Activated CD4-positive, alpha-beta T cell treated with anti-CD3 and anti-CD28 coated beads, Interleukin-2, amount 50 U/mL, for 24 hours (primary cell): ENCODE measurements at places on chromosomes 7 and 10.

DNA sequence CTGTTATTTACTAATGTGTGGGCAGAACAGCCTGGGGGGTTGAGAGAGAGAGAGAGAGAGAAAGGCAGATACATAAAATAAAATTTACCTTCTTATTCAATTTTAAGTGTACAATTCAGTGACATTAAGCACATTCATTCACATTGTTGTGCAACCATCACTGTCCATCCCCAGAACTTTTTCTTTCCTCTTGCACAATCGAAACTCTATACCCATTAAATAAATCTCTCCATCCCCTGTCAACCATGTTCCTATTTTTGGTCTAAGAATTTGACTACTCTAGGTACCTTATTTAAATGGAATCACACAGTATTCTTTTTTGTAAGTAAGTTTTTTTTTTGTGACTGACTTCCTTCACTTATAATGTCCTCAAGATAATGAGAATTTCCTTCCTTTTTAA, 181.6 kb downstream of the SND1 start:
- DNase-seq: no peak

DNA sequence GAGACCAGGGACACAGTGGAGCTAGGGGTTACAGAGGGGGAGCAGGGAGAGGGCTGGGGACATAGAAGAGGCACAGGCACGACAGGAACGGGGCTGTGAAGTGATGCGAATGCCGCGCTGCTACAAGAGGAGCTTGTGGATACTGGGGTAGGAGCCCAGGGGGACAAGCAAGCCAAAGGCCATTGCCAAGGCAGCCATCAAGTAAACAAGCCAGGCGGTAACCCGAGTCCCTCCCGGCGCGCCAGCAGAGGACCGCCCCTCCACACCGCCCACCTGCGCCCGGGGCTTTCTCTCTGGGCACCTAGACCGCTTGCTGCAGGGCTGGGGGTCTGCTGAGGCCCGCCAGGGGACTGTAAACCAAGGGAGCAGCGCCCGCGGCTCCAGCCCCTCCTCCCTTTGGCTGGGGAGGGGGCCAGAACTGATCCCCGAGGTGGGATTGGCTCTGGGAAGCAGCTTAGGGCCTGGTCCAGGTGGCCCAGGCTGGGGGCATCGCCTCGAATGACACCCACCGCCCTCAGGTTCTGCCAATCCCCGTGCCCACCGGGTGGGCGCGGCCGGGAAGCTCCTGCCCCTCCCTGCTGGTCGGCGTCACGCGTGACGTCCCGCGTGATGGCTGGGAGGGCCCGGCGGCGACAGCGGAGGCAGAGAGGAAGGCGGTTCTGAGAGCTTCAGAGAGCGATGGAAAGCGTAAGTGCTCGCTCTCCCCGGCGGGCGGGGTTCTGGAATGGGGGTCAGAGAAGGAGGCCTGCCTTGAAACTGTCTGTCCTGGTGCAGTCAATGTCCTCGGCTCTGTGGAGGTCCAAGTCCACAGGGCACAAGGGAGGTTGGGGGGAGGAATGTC, 982 bp downstream of the SFXN3 start:
- DNase-seq: peak; percentile 52

DNA sequence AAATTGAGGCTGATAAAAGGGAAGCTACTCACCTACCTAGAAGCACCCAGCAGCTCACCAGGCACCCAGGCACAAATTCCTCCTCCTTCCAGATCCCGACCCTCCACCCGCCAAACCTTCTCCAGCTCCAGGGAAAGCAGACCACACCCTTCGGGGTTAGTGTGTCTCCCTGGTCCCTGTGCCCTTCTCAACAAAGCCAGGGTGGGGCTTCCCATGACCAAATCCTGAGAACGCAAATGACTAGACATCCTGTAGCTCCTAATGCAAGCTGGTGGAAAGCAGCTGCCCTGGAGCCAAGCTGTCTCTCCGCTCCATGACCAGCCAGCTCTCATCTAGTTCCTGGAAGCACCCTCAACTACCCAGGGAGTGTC, 4.4 kb downstream of the TBX20 start:
- DNase-seq: no peak

DNA sequence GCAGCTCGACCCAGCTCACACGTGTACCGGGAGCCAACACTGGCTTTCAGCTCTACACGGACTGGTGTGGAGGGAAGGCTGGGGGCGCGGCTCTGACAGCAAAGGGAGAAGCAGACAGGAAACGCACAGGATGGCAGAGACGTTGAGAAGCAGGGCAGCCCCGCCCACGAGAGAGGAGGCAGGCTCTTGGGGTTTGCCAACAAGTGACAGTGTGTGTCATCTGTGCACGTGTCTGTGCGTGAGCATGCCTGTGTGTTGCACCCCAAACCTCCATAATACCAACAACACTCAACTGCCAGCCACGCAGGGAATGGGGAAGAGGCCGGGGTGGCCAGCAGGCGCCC, 64.4 kb upstream of the PDGFA start:
- DNase-seq: peak; percentile 89

- no peak for DNase-seq
Observed at GRCh38 chr7:26360650-26361049, 69.0 kb downstream of the SNX10 start.

DNA sequence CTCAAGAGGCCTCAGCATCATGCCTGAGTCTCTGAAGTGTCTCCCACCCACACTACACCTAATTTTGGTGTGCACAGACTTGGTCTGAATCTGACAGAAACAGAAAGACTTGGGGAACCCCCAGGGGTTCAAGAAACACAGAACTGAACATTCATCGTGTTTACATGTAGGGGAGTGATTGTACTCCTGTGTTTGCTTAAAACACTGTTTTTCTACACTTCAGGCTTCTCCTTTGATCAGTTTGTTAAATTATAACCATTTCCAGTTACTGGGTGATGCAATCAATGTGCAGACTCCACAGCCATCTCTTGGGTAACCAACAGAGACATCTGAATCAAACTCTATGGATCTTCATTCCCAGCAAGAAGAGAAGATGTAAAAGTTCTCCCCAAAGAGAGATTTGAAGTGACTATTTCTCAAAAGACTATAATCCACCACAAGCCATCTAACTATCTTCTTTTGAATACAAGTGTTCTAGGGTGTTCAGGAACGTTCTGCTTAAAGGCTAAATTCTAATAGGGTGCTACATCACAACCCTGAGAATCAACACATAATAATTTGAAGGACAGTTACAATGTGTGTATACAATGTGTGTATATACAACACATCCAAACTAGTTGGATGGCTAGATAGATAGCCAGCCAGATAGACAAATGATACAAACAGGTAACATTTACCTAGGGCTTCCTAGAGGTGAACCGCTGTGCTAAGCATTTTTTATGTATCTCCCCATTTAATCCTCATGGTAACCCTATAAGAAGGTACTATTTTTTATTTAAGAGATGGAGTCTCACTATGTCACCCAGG, 34.2 kb downstream of the DNAJC12 start:
- DNase-seq: no peak

DNA sequence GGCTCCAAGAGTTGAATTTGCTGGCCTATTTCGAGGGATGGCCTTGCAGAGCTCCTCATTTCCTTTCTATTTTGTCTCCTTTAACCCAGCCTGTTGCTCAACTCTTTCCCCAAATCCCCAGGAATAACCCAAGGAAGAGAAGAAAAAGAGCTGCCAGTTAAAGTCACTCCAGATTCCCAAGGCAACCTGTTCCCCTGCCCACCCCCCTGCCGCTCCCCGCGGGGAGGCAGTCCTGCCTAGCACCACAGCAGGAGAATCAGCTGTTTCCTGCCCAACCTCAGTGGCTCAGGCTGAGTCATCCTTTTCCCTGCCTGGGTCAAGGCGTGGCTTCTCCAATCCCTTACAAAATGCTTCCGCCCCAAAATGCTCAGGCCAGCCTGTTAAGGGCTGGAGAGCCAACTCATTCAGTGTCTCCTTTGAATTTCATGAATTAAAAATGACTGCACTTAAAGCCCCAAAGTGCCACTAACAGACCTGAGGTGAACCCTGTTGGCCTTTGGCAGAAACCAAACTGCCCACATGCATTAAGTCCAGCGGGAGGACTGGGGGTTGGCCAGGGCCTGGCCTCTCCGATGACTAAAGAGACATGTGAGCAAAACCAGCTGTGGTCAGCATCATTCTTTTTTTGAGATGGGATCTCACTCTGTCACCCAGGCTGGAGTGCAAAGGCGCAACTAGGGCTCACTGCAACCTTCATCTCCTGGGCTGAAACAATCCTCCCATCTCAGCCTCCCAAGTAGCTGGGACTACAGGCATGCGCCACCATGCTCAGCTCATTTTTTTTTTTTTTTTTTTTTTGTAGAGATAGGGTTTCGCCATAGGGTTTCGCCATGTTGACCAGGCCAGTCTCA, 83.2 kb upstream of the KIF5B start:
- DNase-seq: no peak

GRCh38 chr10:11522821-11523245, 88.6 kb downstream of the USP6NL start:
- no peak for DNase-seq

GRCh38 chr7:83119026-83119382, 43.7 kb downstream of the PCLO start:
- DNase-seq: no peak

GRCh38 chr10:108003061-108003460, 838.6 kb upstream of the SORCS1 start:
- no peak for DNase-seq

GRCh38 chr10:48606530-48607355, 1.9 kb upstream of the ARHGAP22 start:
- no peak for DNase-seq

DNA sequence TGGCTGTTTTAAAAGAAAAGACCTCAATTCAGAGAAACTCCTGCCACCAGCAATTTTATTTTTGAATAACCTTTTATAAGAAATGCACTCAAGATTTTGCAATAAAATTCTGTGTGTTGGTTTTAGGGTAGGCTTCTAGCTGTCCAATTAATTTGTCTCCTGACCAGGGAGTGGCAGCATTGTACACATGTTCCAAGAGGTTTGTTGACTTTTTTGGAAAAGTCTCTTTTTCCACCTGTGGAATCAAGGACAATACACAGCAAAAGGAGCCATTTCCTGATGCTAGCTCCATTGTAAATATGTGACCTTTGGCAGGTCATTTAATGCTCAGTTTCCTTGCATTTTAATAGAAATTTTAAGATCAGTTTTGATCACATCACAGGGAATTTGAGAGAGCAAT, 1.8 kb downstream of the GIMAP5 start:
- no peak for DNase-seq

DNA sequence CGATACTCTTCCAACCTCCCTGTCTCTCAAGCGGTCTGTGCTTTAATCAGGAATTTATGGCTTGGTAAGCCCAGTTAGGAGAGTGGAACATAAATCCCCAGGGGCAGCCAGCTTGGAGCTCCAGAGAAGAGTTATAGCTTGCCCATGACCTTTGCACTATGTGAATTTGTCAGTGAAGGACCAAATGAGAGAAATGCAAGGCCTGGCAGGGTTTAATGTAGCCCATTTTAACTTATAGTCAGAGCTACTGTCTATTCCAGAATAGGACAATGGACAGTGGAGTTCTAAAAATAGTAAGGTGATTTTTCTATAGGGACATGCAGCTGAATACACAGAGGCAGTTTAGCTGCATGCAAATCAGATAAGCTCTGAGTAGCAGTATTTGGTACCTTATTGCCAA, 142.6 kb upstream of the CAV2 start:
- DNase-seq: no peak

GRCh38 chr10:74997163-74997562, 114.3 kb upstream of the SAMD8 start:
- no peak for DNase-seq

GRCh38 chr10:2929480-2930258, 137.7 kb upstream of the PFKP start:
- DNase-seq: no peak

GRCh38 chr10:107341281-107341680, 176.8 kb upstream of the SORCS1 start:
- no peak for DNase-seq

DNA sequence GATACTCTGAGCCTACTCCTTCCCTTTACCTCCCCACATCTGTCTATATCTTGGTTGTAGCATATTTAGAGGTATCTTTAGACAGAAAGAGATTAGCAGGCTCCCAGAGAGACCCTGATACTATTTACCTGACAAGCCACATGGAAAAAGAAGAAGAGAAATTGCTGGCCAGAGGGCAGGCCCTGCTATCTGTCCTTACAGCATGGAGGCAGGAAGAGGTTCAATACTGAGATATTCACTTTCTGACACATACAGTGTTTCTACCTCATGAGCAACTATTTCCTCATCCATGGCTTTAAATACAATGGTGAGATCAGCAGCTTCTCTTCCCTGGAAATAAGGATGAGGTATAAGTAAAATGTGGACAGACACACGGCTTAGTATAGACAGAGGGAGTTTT, 33.9 kb upstream of the TSPAN13 start:
- no peak for DNase-seq

DNA sequence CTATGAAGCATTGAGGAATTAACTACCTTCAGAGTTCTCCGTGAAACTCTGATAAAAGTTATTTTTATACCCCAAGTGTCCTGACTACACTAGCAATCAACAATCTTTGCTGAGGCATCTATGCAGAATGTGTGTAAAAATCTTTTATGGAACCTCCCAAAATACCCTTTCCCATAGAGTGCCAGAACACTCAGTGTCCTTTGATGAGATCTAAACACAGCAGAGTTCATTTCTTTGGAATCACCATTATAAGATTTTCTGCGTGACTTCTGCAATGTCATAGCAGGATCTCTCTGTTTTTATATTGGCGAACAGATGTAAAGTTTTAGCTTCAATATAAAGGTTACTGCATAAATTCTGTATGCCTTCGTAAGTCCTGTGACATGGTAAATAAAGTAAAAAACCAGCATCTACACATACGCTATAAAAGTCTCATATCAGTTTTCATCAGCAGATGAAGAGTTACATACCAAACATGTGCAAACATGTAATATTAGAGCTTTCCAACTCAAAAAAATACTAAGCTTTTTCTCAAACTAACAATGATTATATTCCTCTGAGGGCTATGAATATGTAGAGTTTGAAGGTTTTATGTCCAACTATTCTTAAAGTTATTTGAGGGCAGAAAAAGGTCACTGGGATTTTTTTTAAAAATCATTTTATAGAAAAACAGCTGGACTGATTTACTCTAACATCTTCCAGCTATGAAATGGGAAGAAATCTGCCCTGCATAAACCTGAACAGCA, 67.2 kb downstream of the SKIDA1 start:
- no peak for DNase-seq

GRCh38 chr7:49721441-49721840, 52.0 kb upstream of the VWC2 start:
- DNase-seq: no peak

GRCh38 chr10:36778651-36779050, 346.7 kb upstream of the ANKRD30A start:
- DNase-seq: no peak

DNA sequence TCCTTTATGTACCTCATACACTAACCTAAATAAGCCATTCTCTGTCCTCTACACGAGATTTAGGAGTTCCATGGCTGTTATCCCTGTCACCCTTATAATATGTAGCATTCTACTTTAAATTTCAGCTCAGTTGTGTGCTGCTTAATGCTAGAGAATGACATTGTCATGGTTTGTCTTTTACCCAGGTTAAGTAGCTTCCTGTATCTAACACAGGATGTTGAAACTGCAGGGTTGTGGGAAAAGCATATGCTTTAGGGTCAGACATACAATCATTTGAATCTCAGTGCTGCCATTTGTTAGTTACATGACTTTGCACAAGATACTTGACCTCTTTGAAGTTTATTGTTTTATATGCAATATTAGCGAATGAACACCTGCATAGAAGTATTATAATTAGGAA, 235.1 kb upstream of the CACNA2D1 start:
- DNase-seq: no peak

GRCh38 chr7:85165263-85165662, 21.6 kb downstream of the SEMA3D start:
- DNase-seq: no peak
